ENCODE measurements at places on chromosomes 3 and 15. TPM values are rescaled to one million over a fixed set of nuclear protein-coding genes. Genes with fewer than 3 reads are reported as not detected.

DNA sequence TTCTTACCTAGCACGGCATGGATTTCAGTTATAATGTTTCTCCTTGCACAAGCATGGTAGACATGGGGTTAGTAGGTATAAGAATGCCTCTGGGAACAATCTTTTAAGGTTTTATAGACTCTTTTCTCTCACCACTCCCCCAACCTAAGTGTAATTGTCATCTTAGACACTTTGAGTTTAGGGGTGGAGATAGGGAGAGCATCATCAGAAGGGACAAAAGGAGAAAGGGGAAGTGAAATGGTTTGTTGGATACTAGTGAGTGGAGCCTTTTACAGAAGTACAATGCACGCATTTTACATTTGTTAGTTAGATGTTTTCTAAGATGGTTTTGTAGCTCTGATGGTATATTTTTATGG, 189.2 kb downstream of the TP63 start:
- DNase-seq, result no peak

DNA sequence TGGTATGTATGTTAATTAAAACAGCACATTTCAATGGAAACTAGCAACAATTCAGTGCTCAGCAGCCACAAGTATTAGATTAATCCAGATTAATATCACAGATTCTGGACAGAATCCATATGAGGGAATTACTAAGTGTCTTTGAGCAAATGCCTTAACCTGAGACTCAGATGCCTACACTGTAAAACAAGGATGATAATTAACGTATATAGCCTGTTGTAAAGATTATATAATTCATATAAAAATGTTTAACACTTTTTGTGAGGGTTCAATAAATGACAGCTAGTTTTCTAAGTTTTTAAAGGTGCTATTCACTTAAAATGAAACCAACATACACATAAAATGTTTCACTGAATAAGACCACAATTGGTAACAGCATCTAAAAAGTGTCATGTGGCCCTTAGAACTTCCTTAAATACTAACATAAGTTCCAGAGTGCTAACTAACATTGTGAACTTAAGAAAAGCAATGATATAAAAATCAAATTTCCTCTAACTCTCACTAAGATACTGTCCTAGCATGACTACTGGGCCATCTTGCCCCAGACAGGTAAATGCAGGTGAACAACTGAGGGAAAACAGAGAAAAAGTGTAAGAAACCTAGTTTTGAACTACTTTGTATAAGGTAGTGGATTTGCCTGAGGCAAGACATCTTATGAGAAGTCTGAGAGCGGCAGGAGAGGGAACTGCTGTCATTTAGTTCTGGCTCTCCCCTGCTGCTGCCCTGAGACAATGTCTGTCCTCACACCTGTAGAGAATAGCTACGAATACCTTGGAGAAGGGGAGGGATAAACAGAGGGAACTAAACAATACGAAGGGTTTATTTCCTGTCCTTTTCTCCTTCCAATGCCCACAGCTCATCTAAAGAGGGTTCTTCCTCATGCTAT, 151.3 kb downstream of the ADAM10 start:
- DNase-seq, result no peak

DNA sequence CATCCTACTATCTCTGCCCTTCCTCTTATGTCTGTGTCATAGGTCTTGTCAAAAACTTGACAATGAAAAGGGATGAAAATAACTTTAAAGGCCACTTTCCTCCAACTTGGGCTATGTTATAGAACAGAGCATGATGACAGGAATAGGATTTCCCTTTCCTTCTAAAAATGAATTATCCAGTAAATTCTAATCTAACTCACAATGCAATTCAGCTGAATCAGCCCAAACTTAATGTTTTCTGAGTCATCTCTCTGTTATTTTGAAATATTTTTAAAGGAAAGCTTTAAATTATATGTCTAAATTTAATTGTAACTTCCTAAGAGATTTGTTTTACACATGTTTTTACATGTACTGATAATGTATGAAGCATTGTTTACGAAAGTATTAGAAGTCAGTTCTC, 258.5 kb downstream of the BBX start:
- no peak for DNase-seq

The TF gene
- 3.8 TPM for total RNA-seq
